ENCODE measurements at places on chromosomes 2 and 18.

DNA sequence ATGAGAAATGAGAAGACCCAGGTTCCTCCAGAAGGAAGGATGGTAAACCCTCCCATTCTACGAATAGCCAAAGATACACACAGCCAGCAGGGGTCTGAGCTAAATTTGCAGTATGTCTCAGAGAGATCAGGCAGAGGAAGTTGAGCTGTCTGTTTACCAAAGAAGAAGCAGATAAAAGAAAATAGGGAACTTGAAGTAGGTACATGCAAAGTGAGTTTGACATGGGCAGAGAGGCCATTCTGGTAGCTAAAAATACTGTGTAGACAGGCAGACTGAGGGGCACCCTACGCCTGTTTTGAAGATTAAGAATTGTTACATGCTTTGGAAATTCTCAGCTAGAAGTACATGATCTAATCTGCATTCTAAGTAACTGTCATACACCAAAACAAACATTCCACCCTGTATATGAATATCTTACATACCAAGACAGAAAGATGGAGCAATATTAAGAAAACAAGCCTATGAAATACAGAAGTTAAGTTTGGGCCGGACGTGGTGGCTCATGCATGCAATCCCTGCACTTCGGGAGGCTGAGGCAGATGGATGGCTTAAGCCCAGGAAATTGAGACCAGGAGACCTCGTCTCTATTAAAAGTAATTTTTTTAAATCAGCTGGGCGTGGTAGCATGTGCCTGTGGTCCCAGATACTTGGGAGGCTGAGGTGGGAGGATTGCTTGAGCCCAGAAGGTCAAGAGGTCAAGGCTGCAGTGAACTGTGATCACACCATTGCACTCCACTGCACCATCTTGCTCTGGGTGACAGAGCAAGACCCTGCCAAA, 157.9 kb downstream of the ANKRD44 start:
- peak; percentile 2 for DNase-seq

GRCh38 chr18:5865521-5865920, 29.8 kb downstream of the TMEM200C start:
- DNase-seq, result no peak

GRCh38 chr2:49225126-49225525, 70.8 kb upstream of the FSHR start:
- DNase-seq, result no peak

DNA sequence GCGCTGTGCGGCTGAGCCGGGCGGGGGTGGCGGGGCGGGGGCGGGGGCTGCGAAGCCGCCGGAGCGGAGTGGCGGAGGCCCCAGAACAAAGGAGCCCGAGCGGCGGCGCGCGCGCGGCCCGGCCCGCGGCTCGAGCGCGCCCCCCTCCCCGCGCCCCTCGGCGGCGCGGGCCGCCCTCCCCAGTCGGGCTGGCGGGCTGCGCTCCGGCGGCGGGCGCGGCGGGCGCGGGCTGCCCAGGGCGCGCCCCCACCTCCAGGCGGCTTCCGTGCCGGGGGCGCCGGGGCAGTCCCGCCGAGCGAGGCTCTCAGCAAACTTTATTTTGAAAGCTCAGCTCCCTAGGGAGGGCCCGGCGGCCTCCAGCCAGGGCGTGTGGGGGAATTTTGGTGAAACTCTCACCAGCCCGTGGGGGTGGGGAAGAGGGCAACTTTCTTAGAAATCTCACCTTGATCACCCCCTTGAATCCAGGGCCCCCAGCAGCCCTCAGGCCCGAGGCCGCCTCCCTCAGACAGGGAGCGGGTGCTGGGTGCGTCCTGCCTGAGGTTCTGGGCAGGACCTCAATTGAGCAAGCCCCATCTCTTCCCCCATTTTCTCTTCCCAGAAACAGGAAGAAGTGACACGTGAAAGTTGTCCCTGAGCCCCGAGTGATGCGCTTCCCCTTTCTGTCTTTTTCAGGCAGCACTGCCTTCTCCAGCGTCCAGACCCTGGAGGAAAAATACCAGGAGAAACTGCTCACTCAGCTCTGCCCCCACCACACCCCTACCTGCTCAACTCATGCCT, 786 bp downstream of the TET3 start:
- peak; percentile 54 for DNase-seq

GRCh38 chr2:240239325-240239724, 98.9 kb upstream of the OTOS start:
- DNase-seq, result no peak

GRCh38 chr2:223760838-223761502, 76.4 kb downstream of the AP1S3 start:
- peak; percentile 74 for DNase-seq

GRCh38 chr2:161049559-161049958, 110.7 kb upstream of the TANK start:
- DNase-seq, result no peak

GRCh38 chr18:3121259-3121658, 98.5 kb downstream of the MYOM1 start:
- DNase-seq, result peak; percentile 15

GRCh38 chr2:223062396-223062795, 10.4 kb downstream of the KCNE4 start:
- no peak for DNase-seq

- peak; percentile 10 for DNase-seq
Observed at GRCh38 chr18:48529796-48530195, 9.0 kb upstream of the CTIF start.

GRCh38 chr2:216501854-216502253, 3.2 kb downstream of the RPL37A start:
- DNase-seq, result no peak

GRCh38 chr2:177225965-177226360, 13.4 kb downstream of the HNRNPA3 start:
- no peak for DNase-seq

DNA sequence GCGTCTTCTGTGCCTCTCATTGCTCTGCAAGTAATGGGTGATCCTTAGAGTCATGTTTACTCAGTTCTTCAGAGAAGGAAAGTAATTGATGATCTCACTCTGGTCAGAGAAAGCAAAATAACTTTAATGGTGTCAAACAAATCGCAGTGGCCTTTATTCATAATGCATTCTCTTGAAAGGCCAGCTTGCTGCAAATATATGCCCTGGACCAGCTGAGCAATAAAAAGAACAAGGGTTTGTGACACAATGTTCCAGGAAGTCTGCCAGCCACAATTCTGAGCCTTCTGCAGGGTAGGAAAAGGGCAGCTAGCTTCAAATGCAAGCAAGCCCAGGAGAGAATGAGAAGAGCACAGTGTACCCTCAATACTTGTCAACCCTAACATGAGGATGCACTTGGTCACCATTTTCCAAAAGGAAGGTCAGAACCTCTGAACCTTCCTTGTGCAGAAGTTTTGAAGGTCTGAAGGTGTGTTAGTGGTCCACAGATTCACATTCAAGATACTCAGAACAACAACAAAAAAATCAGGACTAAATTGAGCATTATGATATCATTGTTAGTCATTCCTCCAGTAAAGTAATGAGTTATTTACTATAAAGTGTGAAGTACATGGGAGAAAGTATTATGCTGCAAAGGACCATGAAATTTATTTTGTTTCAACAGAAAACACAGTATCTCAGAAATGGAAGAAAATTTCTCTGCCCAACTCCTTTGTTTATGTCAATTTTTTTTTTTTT, 355.6 kb downstream of the PAX3 start:
- DNase-seq, result no peak

DNA sequence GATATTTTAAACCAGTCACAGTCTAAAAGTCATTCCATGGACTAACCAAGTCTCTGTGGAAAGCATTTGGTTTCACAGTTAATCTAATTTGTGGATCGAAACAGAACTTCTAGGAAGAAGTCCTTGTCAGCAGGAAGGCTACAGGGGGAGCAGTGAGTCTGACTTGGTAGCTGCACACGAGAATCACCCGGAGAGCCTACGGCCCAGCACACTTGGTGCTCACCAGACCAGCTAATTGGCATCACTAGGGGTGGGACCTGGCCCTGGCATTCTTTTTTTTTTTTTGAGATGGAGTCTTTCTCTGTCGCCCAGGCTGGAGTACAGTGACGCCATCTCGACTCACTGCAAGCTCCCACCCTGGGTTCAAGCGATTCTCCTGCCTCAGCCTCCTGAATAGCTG, 97.7 kb downstream of the ZNF532 start:
- no peak for DNase-seq

DNA sequence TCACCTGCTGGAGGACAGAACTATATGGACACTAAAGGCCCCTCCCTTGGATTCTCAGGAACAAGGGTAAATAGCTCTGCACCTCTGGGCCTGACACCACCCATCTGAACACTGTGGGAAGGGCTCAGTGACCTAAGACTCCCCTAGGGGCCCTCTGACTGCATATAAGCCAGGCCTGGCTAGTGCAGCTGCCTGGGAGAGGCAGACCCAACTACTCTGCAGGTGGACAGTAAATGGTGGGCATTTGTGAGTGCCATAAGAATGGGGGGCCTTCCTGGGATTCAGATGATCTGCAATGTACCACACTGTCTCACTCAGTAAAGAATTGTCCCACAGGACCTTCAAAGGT, 11.2 kb upstream of the WIPF1 start:
- DNase-seq, result no peak

DNA sequence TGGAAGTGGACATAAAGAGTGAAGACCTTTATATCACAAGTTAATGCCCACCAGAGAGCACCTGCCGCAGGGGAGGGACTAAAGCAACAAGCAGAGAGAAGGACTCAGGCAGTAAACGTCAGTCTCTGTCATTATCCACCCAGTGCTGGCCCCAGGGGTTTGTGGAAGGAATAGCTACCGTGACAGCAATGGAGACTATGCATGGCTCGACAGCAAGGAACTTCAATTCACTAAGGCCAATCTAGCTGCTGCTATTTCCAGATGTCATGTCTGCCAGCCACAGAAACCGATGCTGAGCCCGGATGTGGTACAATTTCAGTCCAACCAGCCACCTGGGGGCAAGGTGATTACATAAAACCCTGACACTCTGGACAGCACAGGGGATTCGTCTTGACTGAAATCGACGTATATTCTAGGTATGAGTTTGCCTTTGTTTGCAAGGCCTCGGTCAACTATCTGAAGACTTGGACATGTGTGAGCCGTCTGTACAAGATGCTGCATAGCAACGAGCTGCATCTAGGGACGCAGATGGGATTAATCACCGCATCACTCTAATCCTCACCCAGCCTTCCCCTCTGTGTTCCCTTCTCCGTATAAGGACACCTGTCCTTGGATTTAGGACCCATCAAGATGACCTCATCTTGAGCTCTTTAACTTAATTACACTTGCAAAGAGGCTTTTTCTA, 154.1 kb upstream of the SH3BP4 start:
- no peak for DNase-seq

DNA sequence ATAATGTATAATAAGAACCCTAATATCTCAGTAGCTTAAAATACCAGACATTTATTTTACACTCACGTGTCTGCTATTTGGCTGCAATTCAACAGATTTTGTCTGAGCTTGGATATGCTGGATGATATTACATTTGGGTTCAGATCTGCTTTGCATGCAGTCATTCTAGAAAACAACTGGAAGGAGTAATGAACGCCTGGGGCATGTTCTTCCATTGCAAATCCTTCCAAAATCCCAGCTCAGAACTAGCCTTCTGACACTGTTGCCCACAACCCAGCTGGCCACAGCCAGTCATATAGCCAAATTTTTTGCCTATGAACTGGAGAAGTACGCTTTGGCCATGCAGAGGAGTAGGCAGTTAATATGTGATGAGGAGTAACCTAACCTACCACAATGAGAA, 597.8 kb upstream of the VRK2 start:
- DNase-seq, result no peak

GRCh38 chr2:203710952-203711351, 4.5 kb downstream of the CD28 start:
- no peak for DNase-seq

GRCh38 chr2:74893332-74893731, 59.4 kb downstream of the HK2 start:
- peak; percentile 94 for DNase-seq

Data from RKO (cell line).